ENCODE measurements at places on chromosomes 2 and 18.

DNA sequence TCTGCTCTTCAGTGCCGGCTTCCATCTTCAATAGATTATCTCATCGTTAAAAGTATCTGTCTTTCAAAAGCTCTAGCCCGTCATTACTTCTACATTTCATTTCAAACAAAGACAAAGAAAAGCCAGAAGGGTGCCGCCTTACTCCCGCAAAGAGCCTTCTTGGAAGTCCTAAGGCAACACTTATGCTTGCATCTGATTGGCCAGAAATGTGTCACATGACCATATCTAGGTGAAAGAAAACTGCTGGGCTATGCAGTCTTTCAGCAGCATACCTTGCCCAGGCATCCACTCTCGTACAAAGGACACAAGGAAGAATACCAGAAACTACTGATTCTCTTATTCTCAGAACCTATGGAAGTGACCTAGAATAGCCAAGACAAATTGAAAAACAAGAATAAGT is 217.1 kb upstream of the SLC35G4 start:
- no peak for DNase-seq

DNA sequence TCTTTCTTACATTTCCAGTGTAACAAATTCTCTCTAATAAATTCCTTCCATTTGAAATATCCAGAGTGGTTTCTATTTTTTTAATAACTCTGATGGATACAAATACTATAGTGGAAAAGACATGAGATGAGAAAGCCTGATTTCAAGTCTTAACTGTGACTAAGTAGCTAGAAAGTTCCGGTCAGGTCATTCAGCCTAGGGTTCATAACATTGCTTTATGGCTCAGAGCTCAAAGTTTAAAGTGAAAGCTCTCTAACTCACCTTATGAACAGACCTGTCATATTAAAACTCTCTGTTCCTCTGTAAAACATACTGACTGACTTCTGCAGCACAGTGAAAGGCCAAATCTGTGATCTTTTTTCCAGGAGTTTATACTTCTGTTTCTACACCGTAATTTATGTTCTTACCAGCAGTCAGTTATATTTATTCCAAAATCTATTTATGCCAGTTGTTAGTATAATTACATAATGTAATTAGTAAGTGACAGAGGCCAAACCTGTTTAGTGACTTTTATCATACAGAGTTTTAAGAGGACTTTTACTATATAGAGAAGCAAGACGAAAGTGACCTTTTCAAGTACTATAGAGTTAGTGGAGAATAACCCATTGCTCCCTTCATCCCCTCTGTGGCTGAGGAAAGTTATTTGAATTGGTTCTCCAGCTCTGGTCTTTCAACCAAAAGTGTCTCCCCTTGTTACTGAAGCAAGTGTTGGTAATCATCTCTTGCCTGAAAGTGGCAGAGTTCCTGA is 118.8 kb upstream of the PDE1A start:
- DNase-seq = no peak

GRCh38 chr2:172101821-172102390 is 794 bp downstream of the DLX2 start:
- peak; percentile 31 for DNase-seq

- no peak for DNase-seq
These were observed 68.3 kb downstream of the CTAGE1 start for GRCh38 chr18:22349317-22349898.

DNA sequence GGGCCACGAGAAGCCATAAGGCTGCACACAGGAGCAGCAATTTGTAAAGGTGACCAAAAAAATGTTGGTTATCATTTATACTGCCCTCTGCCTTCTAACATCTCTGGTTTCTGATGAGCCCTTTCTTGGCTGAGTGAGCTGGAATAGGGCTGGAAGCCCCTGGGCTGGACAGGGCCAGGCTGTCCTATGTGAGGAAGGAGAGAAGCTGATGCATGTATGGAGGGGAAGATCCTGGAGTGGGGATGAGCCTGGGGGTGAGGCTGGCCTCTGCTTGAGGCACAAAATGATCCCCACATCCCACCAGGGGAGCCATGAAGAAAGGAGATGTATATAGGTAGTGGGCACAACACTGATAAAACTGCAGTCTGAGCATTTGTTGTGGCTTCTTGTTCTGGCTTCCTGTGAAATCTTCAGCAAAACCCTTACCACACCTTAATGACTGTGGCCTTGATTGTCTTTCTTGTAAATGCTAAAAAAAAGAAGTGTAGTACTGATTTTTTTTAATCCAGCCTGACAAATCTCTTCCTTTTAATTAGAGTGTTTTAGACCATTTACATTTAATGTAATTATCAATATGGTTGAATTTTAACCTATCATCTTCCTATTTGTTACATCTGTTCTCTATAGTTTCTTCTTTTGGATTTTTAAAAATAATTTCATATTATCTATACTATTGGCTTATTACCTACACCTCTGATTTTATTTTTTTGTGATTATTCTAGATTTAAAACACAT is 5.6 kb downstream of the SNED1 start:
- DNase-seq = no peak

GRCh38 chr2:201191132-201191875 is 8.4 kb downstream of the CASP10 start:
- DNase-seq = no peak

DNA sequence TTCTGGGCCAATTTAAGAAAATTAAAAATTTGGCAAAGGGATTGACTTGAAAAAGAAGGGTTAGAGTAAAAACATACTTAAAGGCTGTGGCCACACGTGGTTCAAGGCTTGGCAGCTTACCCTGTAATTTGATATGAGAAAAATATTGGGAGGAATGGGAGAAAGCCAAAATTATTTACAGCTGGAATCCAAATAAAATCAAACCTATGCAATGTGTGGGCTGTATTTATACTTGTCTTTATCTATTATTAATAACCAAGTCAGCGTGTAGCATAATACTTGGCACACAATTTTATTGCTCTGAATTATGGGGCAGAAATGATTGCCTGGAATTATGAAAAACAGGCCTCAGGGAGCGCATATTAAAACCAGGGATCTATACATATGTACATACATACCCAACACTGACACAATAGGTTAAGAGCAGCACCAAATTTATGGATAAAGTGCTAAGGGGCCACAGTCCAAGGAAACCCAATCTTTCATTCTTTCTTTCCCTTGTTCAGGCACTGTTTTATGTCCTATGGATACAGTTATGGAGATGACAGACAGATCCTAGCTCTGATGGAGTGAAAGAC is 35.6 kb downstream of the FAM124B start:
- no peak for DNase-seq

DNA sequence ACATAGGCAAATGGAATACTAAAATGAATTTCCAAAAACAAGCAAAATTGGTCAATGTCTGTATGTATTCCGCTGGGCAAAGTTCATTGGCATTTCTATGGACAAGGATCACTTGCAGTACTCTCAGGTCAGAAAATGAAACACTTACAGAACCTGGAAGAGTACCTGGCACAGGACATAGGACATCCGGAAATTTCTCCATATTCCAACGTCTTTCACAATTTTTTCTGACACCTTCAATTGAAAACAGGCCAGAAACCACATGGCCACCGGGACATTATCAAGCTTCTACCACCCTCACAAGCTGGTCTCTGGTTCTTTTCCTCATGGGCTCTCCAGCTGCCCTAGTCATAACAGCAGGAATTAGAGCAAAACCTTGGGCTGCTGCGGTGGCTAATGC is 96.9 kb upstream of the MSH6 start:
- DNase-seq = no peak

DNA sequence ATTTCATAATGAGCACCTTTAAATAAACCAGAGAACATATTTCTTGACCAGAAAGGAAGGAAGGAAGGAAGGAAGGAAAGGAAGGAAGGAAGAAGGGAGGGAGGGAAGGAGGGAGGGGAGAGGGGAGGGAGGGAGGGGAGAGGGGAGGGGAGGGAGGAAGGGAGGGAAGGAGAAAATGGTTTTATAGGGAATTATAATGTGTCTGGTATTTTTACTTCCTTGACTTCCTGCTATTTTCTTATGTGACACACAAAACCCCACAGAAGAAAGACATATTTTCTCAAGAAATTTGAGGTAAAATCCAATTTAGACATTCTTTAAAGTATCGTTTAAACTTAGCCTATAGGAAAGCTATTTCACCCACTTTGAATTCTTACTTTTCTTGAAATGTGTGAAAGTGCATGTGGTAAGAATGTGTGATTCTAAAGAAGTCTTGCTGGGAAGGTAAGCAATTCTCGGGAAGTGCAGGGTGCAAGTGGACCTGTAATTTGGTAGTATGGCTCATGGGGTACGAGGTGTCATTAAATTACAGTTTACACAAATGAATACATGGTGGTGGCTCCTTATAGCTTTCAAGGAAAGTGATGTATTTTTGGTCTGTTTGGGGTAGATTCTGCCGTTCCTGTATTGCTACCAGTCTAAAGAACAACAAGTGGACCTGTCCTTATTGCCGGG is 18.0 kb downstream of the RNF125 start:
- DNase-seq = no peak

- DNase-seq = no peak
These were observed 1038.9 kb upstream of the ZEB2 start for GRCh38 chr2:145558617-145559350.

- DNase-seq = no peak
These were observed 90.8 kb downstream of the AP1S3 start for GRCh38 chr2:223746611-223747010.

DNA sequence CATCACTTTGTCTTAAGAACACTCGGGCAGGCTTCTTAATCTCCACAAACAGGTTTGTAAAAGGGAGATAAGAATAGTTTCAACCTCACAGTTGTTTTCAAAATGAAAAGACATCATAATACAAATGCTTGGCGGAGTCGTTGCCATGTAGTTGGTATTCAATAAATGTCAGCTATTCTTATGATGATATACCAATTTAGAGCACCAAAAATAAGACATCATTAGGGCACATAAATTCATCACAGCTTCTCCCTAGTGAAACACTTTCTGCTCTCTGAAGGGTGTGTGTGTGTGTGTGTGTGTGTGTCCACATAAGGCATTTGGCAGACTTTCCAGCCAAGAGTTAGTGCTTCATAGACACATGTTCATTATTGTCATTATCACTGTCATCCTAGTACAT is 10.8 kb downstream of the TMEM182 start:
- no peak for DNase-seq

- DNase-seq = no peak
These were observed 31.0 kb downstream of the CFAP210 start for GRCh38 chr2:169663247-169663646.

DNA sequence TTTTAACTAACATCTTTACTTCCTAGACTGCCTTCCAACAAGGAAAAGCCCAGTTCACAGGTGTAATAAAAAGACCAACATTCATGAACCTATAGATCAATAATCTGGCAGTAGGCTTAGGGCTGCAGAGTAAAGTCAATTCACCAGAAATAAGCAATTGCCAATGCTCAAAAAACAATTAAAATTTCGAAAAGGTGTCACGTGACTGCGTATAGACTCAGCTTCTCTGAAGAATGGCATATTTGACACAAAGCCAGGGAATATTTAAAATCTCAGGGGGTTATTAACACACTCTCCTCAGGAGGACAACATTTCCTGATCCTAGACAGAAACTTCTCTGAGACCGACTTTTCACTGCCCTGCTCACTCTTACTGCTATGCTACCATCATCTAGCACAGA is 245.2 kb upstream of the LRATD1 start:
- no peak for DNase-seq

DNA sequence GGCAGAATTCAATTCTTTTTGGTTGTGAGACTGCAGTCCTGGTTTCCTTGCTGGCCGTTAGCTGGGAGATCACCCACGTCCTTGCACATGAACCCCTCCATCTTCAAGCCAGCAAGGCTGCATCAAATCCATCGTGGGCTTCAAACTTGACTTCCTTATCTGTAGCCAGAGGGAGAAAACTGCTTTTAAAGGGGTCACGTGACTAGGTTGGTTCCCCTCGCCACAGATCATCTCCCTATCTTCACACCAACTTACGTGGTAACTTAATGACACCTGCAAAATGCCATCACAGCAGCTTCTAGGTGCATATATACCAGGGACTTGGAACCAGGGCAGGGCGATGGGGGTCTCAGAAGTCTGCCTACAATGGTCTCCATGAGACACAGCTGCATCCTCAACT is 169.5 kb downstream of the MTCL1 start:
- no peak for DNase-seq

DNA sequence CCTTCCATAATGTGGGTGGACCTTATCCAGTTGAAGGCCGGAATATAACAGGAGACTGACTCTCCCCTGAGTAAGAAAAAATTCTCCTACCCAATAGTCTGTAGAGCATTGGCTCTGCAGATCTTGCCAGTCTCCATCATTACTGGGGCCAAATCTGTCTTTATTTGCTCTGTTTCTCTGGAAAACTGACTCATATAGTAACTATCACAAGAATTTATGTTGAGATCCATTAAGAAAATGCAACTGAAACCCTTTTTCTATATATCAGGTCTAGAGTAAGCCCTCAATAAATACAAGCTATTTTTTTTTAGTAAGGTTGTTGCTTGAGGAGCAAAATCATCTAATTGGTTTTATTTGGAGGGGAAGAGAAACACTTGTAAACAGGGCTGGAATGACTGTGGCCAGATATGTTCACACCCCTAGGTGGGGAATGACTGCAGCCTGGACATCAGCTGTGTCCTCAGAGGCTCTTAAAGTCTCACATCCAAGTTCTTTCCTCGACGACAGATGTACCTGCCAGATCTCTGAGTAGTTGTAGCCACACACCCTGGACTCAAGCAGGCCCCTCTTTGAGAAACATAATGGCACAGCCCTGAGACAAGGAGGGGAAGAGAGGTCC is 339.7 kb downstream of the TNS1 start:
- DNase-seq = no peak

GRCh38 chr2:100739735-100740432 is 80.1 kb upstream of the NPAS2 start:
- DNase-seq = no peak

- no peak for DNase-seq
These were observed 204.2 kb downstream of the LOXHD1 start for GRCh38 chr18:46452820-46453219.

- DNase-seq = no peak
These were observed 46.6 kb downstream of the TAF1B start for GRCh38 chr2:9889812-9890261.

- DNase-seq = no peak
These were observed 49.9 kb upstream of the CYP1B1 start for GRCh38 chr2:38125842-38126241.

GRCh38 chr2:9356261-9356660 is 67.1 kb downstream of the ITGB1BP1 start:
- DNase-seq = no peak

- no peak for DNase-seq
These were observed 15.9 kb downstream of the RNF152 start for GRCh38 chr18:61876899-61877298.

- no peak for DNase-seq
These were observed 26.9 kb downstream of the CELF4 start for GRCh38 chr18:37538526-37539205.

DNA sequence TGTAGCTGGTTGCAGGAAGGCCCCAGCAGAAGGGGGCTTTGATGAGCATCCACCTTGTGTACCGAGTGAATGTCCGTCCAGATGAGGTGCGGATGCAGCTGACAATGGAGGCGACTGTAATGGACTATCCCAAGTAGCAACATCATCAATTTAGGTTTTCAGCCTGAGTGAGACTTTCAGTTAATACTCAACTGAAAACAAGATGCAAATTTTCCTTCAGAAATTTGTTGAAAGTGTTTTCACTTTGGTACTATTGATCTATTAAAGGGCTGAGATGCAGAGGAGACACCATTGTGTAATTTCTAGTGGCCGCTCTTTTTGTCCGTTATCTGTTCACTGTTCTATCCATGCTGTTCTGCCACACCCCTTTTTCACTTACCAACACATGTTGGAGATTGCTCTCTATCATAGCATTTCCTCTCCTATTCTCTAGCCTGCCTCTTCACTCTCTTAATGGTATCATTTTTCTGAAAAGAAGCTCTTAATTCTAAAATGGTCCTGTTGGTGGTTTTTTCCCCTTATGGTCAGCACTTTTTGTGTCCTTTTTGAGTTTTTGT is 12.0 kb upstream of the CASP8 start:
- DNase-seq = no peak

Measured in suppressor macrophage treated with lipopolysaccharide for 1 hour (primary cell).